ENCODE measurements at places on chromosomes 1 and 21.
A peak's percentile ranks its signal among the peaks of the same experiment; 100 is the strongest.

GRCh38 chr1:115929881-115930280 lies 46.4 kb upstream of the SLC22A15 start:
- DNase-seq: no peak

DNA sequence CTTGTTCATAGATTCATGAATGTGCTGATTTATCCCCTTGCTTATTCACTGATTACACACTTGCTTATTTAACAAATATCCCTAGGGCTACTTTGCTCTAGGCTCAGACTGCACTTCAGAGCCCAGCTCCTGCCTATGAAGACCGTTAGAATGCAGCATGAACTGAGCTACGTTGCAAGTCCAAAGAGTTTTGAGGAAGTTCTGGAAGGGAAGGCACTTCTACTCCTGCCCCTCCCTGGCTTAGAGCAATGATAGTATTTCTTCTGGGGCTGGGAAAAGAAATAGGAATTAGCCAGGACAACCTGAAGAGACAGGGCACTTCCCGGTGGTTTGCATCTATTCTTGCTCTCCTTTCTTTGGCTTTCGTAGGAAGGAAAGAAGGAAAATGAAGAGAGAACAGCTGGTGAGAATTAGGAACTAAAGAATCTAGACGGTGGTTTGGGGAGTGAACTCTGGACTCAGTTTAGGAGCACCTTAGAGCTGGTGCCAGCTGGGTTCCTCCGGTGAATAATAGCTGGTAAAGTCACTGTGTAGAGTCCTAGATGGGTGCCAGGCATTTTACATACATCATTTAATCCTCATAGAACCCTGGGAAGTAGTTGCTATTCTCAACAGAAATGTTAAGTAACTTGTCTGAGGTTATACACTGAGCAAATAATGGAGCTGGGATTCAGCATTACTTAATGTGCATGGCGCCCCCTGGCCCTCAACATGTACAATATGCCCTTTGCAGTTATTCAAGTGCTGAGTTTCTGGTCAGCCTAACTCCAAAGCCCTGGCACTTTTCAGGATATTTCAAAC lies 65.9 kb downstream of the NDUFS5 start:
- DNase-seq: peak; percentile 46

GRCh38 chr1:15077384-15077783 lies 76.2 kb upstream of the TMEM51 start:
- no peak for DNase-seq

GRCh38 chr1:233598891-233599541 lies 14.9 kb upstream of the KCNK1 start:
- no peak for DNase-seq

- DNase-seq: no peak
These were observed 261.1 kb upstream of the RGS18 start for GRCh38 chr1:191897134-191897533.

DNA sequence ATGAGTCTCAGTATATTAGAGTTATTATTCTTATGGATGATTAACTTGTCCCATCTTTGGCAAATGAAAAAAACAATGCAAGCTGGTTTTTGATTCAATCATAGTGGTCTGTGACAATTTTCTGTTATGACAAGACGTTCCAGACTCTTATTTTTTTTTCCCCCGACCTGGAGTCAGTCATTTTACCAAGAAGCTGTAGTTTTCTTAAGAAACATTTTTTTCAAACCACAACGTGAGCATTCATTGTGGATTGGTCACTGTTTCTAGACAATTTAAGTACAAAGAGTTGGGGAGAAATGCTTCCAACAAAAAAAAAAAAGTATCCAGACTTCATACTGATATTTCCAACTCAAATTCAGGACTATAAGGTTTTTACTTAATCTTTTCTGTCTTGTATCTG lies 8.0 kb upstream of the ANGPTL3 start:
- DNase-seq: no peak
